Ovary (tissue), 10 donors: ENCODE measurements at places on chromosomes 4 and X. TPM values are rescaled to one million over a fixed set of nuclear protein-coding genes. Genes with fewer than 3 reads are reported as not detected.

DCAF4L1 gene
- 0.05 TPM for total RNA-seq

DNA sequence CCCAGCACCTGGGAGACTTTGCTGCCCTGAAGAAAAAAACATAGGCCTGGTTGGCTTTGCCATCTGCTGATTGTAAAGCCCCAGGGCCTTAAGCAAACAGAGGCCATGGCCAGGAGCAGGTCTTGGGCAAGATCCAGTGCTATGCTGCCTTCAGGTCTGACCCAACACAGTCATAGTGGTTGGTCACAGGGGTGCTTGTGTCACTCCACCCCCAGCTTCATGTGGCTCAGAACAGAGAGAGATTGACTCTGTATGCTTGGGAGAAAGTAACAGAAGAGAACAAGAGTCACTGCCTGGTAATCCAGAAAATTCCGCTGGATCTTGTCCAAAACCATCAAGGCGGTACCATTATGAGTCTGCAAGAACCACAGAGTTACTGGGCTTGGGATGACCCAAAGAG is 24.4 kb upstream of the SMARCA5 start:
- H3K4me1 ChIP-seq: no peaks in the 10 kb centered on the region
- H3K27me3 ChIP-seq: no peaks in the 10 kb centered on the region
- DNase-seq: no peak
- H3K36me3 ChIP-seq: no peaks in the 10 kb centered on the region
- H3K27ac ChIP-seq: no peak overlapping the region

HSD17B13 gene
- 0.31 TPM for total RNA-seq

GRCh38 chrX:9905288-9905687 is 61.9 kb upstream of the CLDN34 start:
- no peak overlapping the region for H3K27ac ChIP-seq
- H3K4me3 ChIP-seq: no peak overlapping the region
- peaks cover 2% of the 10 kb centered on the region for H3K4me1 ChIP-seq
- no peak for DNase-seq
- no peaks in the 10 kb centered on the region for H3K36me3 ChIP-seq
- no peaks in the 10 kb centered on the region for H3K27me3 ChIP-seq

DNA sequence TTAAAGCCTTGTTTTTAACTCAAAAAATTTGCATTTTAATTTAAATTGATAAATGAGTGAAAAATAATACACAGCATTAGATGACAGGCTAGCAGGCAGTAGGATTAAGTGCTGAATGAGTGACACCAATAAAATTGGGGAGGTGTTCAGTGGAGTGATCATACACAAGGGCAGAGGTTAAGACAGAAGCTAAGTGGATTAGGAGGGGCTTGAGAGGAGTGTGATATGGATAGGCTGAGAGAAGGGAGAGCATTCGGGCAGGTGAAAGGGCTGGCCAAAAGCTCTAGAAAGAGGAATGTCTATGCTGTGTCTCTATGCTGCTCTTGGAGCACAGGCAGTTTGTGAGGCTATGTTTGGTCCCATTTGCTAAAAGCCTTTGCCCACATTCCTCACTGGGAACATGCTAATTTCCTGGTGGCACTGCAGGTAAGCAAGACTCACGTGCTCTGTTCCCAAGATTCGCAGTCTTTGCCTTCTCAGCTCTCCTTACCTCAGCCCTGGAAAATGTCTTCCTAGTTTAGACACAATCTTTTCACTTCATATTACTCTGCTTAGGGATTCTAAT is 52.8 kb upstream of the CCSER1 start:
- H3K4me3 ChIP-seq: no peak overlapping the region
- DNase-seq: no peak
- H3K27me3 ChIP-seq: no peaks in the 10 kb centered on the region
- no peaks in the 10 kb centered on the region for H3K4me1 ChIP-seq

SPATA18 gene
- 2.6 TPM for total RNA-seq

- no peaks in the 10 kb centered on the region for H3K36me3 ChIP-seq
- H3K27me3 ChIP-seq: no peaks in the 10 kb centered on the region
- DNase-seq: no peak
- no peaks in the 10 kb centered on the region for H3K4me1 ChIP-seq
- no peak overlapping the region for H3K4me3 ChIP-seq
Measured at GRCh38 chr4:100795581-100795980, 277.8 kb upstream of the EMCN start.

DNA sequence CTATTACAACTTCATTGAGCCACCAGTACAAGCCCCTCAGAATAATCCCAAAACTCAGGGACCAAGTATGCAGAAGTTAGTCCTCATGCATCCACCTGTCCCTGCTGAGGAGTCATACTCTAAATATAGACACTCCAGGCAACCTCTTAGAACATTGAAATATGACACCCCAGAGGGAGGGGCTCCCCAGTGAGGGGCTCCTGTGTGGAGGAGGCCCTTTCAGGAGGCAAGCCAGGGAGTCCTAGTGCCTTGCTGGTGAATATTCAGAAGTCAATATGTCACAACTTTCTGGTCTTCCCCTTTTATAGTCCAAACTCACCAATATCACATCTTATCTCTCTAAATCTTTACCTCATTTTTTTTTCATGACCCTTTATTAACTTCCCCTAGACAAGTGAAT is 1.6 kb upstream of the ARMCX6 start:
- no peak for DNase-seq
- H3K27ac ChIP-seq: no peak overlapping the region
- peaks cover 2% of the 10 kb centered on the region for H3K4me1 ChIP-seq
- H3K36me3 ChIP-seq: no peaks in the 10 kb centered on the region
- no peaks in the 10 kb centered on the region for H3K27me3 ChIP-seq

DNA sequence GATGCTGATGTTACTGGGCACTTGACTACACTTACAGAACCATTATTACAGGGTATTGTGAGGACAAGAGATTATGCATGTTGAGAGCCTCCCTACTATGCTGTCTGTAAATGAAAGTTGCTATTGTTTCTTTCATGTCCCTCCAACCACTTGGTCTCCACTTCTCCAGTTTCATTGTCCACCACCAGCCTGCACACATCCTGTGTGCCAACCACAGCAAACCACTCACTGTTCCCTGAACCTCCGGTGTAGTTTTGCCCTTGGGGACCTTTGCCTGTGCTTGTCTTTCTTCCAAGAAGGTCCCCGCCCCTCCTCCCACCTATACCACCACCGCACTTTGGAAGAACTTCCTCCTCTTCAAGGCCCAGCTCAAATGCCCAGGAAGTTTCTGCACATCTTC is 43.1 kb upstream of the AFF2 start:
- H3K4me1 ChIP-seq: no peaks in the 10 kb centered on the region
- H3K27ac ChIP-seq: no peak overlapping the region
- no peaks in the 10 kb centered on the region for H3K27me3 ChIP-seq
- H3K4me3 ChIP-seq: no peak overlapping the region
- H3K36me3 ChIP-seq: no peaks in the 10 kb centered on the region
- DNase-seq: no peak

TEX13C gene
- total RNA-seq: not detected

- no peaks in the 10 kb centered on the region for H3K27me3 ChIP-seq
- H3K4me1 ChIP-seq: no peaks in the 10 kb centered on the region
- H3K36me3 ChIP-seq: no peaks in the 10 kb centered on the region
- no peak overlapping the region for H3K27ac ChIP-seq
Measured at GRCh38 chr4:176277162-176277904, 8.3 kb upstream of the ASB5 start.

MMRN1 gene
- total RNA-seq: 17.8 TPM

GRCh38 chr4:24578364-24578763 is 6.0 kb downstream of the DHX15 start:
- no peaks in the 10 kb centered on the region for H3K27me3 ChIP-seq
- peaks cover 6% of the 10 kb centered on the region for H3K4me1 ChIP-seq
- H3K27ac ChIP-seq: no peak overlapping the region
- no peak for DNase-seq

ATG4A gene
- 8.3 TPM for total RNA-seq

GRCh38 chr4:76375703-76376102 is 45.2 kb downstream of the CCDC158 start:
- H3K4me1 ChIP-seq: peaks cover 1% of the 10 kb centered on the region
- no peak overlapping the region for H3K27ac ChIP-seq
- DNase-seq: no peak
- no peaks in the 10 kb centered on the region for H3K27me3 ChIP-seq
- no peak overlapping the region for H3K4me3 ChIP-seq

GCNA gene
- total RNA-seq: 0.46 TPM

PGAM4 gene
- not detected for total RNA-seq

- H3K27ac ChIP-seq: no peak overlapping the region
- no peaks in the 10 kb centered on the region for H3K27me3 ChIP-seq
- DNase-seq: no peak
- no peak overlapping the region for H3K4me3 ChIP-seq
Measured at GRCh38 chr4:78220283-78220682, 163.2 kb downstream of the FRAS1 start.

- no peak overlapping the region for H3K4me3 ChIP-seq
- no peaks in the 10 kb centered on the region for H3K27me3 ChIP-seq
- DNase-seq: no peak
- no peak overlapping the region for H3K27ac ChIP-seq
Measured at GRCh38 chr4:6788123-6788522, 5.6 kb downstream of the KIAA0232 start.

GRCh38 chrX:3545901-3546300 is 167.5 kb downstream of the PRKX start:
- H3K27ac ChIP-seq: no peak overlapping the region
- no peak overlapping the region for H3K4me3 ChIP-seq

- H3K27me3 ChIP-seq: no peaks in the 10 kb centered on the region
- no peak overlapping the region for H3K27ac ChIP-seq
- peaks cover 26% of the 10 kb centered on the region for H3K4me1 ChIP-seq
- H3K4me3 ChIP-seq: no peak overlapping the region
- no peaks in the 10 kb centered on the region for H3K36me3 ChIP-seq
Measured at GRCh38 chr4:1194010-1194900, 21.9 kb upstream of the SPON2 start.

DNA sequence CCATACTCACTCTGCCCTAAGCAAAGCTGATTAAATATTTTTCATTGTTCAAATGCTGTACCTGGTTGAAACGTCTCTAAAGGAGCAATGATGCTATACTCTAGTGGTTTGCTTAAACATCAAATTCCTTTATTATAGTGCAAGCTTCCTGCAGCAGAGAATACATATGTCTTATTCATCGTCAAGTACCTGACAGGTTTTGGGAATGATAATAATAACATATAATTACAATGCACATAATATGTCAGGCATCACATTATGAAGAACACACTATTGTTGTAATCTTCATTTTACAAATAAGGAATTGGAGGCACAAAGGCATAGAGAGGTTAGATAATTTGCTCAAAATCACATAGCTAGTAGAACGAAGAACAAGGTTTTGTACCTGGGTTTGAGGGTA is 151.6 kb downstream of the GRIA2 start:
- no peaks in the 10 kb centered on the region for H3K4me1 ChIP-seq
- H3K4me3 ChIP-seq: no peak overlapping the region
- no peaks in the 10 kb centered on the region for H3K36me3 ChIP-seq
- no peak overlapping the region for H3K27ac ChIP-seq
- DNase-seq: no peak

MAGEB2 gene
- not detected for total RNA-seq

PFKFB1 gene
- not detected for total RNA-seq
